ENCODE measurements at places on chromosomes 11 and 22. TPM values are rescaled to one million over a fixed set of nuclear protein-coding genes. Genes with fewer than 3 reads are reported as not detected.
A peak's percentile ranks its signal among the peaks of the same experiment; 100 is the strongest.

The CHRDL2 gene
- not detected for total RNA-seq

The C22orf42 gene
- not detected for total RNA-seq

DNA sequence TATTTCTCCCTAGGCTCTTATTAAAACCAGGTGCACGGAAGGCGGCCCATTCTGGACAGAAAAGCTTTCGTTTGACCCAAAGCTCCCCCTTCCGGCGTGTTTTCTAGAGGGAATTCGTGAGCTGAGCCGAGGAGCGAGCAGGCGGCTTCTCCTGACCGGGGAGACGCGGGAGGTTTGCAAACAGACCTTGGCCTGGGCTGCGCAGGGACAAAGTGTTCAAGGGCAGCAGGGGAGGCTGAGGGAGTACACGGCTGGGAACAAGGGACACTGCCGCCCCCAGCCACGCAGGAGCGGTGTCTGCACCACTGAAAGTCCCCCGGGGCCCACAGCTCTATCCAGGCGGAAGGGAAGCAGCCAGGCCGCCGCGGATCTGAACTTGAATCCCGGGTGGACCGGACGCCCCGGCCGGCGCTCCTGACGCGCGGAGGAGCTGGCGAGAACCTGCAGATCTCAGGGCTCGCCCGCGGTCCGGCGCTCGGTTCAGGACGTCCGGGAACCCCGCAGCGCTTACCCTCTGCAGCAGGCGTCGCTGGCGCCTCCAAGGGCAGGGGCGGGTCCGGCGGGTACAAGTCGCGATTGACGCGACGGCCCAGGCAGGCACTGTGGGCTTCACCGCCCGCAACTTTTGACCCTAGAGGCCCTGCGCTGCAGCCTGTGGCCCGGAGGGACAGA lies 101.9 kb downstream of the WT1 start:
- no peak for DNase-seq

DNA sequence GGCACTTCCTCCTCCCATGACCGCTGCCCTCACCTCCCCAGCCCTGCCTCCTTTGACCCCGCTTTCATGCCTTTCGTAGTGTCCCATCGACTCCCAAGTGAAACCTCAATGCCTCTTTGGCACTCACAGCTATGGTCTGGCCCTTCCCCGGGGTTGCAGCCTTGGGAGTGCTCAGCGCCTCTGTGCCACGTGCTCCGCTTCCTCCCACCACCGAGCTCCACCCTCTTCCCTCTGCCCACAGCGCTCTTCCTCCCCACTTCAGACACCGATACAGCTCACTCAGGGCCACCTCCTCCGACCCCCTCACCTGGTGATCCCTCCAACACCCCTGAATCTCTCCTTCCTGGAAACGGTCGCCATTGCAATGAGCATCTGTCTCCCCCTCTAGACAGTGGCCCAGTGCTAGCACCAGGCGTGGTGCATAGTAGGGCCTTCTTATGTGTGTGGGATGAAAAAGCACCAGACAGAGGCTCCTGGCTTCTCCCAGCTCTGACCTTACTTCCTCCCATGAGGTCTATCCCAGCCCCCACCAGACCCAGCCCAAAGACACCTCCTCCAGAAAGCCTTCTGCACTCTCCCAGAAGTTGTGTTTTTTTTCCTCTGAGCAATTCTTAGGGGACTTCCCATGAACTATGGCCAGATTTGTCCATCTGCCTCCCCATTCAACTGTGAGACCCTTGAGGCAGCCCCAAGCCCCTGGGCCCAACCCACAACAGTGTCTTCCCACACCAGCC lies 16.4 kb upstream of the SCGB1A1 start:
- no peak for DNase-seq

GRCh38 chr11:120195601-120196320 lies 15.1 kb upstream of the OAF start:
- DNase-seq, result no peak

DNA sequence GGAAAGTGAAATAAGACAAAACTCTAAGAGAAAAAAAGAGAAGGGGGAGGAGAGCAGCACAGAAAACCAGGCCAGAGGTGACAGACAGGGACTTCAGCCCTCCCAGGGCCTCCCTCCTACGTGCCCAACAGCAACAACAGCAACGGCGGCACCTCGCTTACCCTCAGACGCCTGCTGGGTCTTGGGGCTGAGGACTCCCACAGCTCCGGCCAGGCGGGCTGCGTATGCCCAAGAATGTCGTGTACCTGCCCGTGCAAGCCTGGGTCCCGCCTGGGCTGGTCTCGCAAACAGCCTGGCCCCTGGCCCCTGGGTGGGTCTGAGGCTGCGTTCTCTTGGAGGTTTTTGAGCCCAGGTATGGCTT lies 30.5 kb downstream of the ARAP1 start:
- no peak for DNase-seq

GRCh38 chr11:75355051-75355450 lies 3.6 kb upstream of the ARRB1 start:
- no peak for DNase-seq

DNA sequence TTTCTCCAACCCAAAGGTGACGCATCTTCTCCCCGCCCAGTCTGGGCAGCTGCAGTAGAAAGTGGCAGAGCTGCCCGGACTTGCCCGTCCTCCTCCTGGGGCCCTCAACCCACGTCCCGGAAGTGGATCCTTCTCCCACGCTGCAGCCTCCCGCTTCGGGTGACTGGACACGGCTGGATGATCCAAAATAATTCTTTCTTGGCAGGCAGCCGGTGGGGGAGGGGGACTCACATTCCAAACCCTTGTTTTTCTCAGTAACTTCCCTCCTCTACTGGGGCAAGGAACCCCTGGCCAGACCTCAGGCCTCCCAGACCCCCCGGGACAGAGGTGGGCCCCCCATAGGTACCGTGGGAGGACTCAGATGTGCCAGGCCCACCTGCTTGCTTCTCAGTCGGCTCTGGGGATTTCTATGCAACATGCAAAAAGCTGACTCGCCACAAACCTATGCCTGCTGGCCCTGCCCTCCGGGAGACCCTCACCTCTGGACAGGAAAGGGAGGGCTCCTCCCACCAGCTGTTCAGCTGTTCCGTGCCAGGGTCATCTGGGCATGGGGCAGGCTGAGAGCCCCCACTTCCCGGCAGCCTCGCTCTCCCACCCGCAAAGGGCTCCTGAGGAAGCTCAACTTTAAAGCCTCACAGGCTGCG lies 1.4 kb downstream of the PLXNB2 start:
- DNase-seq, result peak; percentile 93

Measured in H4 (cell line).